AG08396 (cell line): ENCODE measurements at places on chromosomes 3 and 15.

DNA sequence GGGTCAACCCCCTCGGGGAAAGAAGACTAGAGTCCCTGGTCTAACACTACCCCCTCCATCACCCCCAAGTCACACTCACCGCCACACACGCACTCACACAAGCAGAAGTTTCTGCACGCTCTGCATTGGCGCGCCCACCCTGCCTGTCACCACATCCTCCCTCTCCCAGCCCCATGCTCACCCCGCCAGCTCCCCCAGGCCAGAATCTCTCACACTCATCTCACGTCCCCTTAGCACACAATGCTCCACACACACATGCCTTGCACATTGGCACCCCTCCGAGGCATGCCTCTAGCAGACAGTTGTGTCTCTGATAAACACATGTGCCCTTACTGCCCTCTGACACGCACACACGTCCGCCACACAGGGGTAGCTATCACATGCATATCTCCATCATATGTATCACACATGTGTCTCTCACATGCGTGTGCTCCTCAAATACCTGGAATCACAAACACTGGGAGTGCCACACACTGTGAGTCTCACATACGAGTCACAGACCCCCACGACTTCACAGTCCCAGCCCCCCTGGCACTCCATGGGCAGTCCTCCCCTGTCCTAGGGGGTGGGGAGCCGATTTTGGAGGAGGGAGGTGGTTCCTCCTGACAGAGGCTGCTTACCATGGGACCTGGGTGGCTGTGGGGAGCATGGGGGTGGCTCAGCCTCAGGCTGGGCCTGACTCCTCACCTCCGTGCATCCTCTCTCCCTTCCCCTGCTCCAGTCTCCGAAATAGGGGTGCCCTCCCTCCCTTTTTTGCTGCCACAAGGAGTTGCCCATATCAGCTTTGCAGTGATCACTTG, 898 bp downstream of the FBLN2 start:
- no peak for DNase-seq

GRCh38 chr3:44833394-44833793, 28.3 kb upstream of the TMEM42 start:
- DNase-seq: no peak

DNA sequence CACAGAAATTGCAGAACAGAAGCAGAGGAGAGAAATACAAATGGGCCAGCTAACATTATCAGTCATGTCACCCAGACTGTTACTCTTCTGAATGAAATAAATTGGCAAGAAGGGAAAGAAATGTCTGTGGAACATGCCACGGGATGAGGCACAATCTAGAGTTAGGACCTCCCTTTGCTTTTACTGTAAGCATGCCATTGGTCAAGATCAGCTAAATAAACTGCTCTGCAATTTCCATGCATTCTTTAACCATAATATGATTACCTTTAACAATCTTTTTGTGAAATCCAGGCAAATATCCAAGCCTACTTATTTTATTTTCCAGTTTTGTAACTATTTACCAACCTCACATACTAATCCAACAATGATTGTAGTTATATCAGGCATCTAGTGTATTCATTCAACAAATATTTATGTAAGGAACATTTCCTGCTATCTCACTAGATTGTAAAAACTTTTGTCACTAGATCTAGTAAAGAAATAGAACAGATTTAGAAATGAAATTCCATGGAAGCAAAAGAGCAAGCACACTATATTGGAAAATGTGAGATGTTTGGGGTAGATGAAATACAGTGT, 383.4 kb downstream of the MECOM start:
- no peak for DNase-seq

DNA sequence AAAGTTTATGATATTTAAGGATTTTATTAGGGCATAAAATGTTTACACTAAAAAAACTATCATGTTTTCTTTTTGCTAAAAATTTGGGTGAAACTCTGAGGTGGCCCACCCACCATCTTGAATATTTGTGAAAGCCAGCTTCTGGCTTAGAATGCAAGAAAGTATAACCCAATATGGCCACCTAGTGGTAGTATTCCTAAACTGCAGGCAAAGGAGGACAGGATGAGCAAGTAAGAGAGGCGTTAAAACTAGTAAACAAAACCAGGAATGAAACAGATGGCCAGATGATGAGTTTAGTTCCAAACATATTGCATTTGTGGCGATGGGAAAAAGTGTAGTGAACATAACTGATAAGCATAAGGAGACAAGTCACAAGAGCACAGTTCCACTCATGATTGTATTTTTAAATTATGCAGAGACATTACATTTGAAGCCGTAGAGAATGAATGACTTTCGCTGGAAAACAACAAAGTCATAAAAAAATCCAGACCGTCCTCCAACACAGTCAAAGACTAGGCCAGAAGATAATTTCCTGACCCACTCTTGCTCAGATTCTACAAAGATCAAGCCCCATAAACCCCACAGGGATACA, 103.3 kb upstream of the PRTG start:
- peak; percentile 62 for DNase-seq

DNA sequence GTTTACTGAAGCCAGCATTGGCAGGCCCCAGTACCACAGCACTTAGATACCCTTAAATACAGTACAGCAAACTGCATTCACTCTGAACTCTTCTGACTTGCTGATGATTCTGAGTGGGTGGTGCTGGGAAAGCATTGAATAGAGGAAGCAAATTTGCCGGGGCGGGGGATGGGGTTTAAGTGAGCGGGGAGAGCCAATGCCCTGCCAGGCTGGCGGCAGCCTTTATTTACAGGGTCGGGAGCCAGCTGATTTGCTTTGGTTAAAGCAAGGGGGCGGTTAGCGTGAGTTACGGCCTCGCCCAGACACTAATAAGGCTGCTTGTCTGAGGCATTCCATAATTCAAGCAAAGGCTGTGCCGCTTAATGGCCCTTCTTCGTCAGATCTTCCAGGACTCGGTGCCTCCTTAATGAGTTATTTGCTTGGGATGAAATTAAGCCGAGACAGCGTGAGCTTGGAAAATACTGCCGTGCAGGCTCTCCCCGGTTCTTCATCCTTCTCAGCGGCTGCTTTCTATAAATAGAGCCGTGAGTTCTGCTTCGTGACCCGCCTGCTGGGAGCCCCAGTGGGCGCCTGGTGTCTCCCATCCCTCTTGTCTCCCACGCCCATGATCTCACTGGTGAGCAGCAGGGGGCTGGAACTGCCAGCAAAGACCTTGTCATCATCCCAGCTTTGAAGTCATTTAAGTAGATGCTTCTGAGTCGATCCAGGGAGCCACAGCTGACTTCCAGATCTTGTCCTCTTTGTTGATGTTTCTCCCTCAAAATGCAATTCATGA, 25.8 kb downstream of the SPSB4 start:
- peak; percentile 41 for DNase-seq

DNA sequence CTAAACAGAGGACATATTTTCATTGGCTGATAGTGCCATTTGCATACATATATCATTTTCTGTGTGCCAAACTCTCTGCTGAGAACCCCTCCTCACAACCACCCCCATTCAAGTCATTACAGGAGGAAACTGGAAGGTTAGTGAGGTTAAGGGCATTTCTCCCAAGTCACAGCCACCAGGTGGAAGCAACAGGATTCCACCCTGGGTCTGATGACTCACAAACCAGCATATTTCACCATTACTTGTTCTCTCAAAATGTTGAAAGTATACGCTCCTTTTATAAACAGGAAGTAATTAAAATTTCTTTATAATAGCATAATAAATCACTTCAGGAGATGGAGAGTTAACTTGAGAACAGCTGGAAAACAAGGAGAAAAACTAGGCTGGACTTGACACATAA, 398.6 kb upstream of the WNT5A start:
- peak; percentile 51 for DNase-seq

- DNase-seq: no peak
Observed at GRCh38 chr3:56488812-56489600, 20.7 kb upstream of the ERC2 start.

DNA sequence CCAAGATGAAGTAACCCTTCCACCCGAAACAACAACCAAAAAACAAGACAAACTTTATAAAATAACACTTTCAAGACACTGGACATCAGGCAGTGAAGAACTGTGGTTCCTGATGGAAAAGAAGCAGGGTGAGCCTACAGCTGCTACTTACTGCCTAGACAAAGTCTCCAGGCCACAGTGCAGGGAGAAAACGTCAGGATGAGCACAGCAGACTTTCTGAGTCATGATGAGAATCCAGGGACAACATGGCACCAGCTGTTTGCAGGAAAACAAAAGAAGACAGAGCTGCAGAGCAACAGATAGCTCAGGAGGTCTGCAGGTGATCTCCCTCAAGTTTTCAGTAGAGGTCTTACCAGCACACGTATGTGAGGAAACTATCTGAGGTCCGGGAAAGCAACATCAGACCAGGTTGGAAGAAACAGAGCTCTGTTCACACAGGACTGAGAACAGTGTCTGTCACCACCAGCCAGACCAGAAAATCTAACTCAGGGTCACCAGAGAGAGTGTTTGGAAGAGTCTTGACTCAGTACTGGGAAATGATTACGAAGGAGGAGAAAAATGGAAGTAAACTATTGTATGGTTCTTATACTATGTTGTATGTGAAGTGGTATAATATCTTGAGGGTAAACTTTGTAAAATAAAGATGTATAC, 108.9 kb downstream of the ANO10 start:
- peak; percentile 45 for DNase-seq

DNA sequence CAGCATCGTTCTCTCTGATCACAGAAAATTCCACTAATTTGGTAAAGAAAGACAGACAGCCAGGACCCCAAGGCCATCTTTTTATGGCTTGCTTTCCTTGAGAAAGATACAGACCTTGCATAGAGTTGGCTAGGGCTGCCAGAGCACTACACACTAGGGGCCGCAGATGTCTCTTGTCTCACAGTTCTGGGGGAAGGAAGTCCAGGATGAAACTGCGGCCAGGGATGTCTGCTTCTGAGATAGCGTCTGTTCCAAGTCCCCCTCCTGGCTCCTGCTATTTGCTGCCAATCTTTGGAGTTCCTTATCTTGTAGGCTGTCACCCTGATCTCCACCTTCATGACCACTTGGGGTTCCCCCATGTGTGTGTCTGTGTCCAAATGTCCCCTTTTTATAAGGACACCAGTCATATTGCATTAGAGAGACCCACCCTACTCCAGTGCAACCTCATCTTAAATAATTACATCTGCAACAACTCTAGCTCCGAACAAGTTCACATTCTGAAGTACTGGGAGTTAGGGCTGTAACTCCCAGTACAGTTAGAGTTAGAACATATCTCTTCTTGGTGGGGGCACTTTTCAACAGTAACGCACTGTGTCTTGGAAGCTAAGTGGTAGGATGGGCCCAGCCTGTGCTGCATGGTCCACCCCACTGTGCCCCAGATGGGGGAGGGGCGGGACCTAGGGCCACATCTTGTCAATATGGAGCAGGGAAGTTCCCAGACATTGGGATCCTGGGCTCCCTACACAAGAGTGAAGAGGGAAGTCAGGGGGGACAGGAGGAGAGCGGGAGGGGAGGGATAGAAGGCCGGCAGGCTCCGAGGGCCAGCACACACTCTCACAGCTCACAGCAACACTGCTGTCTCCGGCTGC, 42.2 kb downstream of the KLF15 start:
- DNase-seq: no peak

DNA sequence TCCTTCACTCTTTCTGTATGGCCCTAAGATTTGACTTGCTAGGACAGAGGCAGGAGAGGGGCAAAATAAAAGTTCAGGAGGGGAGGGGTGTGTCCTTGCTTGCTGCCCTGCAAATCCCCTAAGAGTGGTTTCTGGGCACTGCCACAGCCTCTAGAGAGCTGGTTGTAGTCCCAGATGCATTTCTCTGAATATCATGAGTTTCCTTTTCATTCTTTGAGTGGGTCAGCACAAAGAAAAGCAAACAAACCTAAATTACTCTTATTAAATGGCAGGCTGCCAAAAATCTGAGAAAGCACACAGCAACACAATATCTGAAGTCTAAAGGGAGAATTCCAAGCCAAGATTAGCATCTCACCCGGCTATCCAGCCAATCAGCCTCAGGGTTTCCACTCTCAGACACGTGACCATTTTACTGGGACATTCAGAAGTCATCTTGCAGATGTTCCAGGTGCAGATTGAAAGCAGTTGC, 919.3 kb downstream of the TUSC7 start:
- DNase-seq: peak; percentile 40

DNA sequence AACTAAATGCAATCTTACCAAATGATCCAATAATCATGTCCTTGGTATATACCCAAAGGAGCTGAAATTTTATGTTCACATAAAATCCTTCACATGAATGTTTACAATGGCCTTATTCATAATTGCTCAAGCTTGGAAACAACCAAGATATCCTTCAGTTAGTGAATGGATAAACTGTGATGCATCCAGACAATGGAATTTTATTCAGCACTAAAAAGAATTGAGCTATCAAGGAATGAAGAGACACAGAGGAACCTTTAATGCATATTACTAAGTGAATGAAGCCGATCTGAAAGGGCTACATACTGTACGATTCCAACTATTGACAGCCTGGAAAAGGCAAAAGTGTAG, 168.4 kb downstream of the PDE8A start:
- DNase-seq: no peak

DNA sequence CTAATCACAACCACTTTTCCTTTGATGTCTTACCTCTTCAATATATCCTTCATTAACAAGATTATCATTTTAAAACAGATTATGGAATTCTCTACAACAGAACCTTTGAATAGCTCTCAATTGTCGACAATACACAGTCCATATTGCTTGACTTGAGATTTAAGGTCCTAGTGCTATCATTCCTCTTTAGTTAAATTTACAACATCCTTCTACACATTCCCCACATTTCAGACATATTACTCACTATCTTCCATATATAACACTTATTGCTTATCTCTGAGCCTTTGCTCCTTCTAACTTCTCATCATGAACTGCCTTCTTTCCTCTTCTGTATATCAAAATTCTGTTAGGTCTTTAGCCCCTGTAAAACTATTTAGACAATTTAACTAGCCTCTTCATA, 247.0 kb downstream of the STXBP5L start:
- no peak for DNase-seq

- DNase-seq: no peak
Observed at GRCh38 chr3:172094621-172095557, 55.5 kb downstream of the FNDC3B start.

DNA sequence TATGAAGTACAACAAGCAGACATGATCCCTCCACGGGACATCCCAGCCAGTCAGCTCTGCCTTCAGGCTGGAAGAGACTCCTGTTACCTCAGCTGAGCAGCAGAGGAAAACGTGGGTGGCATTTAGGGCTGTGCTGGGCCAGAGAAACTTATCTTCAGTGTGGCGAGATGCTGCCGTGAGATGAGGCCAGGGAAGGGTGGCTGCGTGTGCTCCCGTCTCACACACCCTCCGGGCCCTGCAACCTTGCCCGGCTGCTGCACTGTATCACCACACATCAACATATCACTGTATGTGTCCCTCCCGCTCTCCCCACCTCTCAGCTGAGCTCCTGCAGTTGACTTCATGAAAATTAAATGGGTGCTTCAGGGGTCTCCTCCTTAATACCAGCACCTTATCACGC, 23.4 kb downstream of the BMF start:
- DNase-seq: no peak

DNA sequence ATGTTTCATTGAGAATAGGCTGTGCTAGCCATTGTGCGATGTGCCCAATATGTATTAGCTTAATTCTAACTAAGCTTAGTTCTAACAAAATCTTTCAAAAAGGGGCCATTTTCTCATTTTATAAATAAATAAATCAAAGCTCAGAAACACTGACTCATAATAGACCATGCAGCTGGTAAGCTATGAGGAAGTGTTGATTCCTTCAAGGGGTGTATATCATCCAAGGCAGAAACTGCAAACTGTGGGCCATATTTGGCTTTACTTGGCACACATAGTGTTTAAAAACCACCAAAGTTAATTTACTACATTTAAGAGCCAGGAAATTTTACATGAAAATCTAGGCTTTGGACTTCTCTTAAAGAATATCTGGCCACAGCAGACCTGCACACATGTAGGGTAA, 136.5 kb downstream of the ZNF621 start:
- DNase-seq: no peak

GRCh38 chr3:105561876-105562275, 195.2 kb downstream of the ALCAM start:
- DNase-seq: no peak
